Bronchial epithelial cell (primary cell): ENCODE measurements at places on chromosomes 1 and 21. TPM values are rescaled to one million over a fixed set of nuclear protein-coding genes. Genes with fewer than 3 reads are reported as not detected.

PPFIA4 gene
- total RNA-seq: 4.2 and 9.2 TPM in 2 replicates

KANK4 gene
- total RNA-seq: 0.13 and 0.26 TPM in 2 replicates

RBP7 gene
- 0.26 TPM in 2 replicates for total RNA-seq

DNA sequence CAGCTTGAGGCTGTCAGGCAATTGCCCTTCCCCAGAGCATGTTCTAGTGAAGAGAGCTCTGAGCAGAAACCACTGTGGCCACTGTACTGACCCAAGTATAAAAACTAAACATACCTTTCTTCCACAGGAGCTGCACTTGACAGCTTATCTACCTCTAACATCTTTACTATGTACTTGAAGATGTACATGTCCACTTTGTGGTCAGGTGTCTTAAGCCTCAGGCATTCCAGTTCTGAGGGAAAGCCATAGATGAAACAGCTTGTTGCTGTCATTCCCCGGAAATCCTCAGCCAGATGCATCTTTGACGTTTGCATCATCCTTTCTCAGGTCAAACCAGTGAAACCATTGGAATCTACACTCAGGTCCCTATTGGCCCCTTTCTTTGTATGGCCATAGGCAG lies 70.4 kb downstream of the CHRM3 start:
- DNase-seq: no peak

GRCh38 chr1:215273838-215274516 lies 191.4 kb downstream of the KCNK2 start:
- peak; percentile 80 for DNase-seq

DNA sequence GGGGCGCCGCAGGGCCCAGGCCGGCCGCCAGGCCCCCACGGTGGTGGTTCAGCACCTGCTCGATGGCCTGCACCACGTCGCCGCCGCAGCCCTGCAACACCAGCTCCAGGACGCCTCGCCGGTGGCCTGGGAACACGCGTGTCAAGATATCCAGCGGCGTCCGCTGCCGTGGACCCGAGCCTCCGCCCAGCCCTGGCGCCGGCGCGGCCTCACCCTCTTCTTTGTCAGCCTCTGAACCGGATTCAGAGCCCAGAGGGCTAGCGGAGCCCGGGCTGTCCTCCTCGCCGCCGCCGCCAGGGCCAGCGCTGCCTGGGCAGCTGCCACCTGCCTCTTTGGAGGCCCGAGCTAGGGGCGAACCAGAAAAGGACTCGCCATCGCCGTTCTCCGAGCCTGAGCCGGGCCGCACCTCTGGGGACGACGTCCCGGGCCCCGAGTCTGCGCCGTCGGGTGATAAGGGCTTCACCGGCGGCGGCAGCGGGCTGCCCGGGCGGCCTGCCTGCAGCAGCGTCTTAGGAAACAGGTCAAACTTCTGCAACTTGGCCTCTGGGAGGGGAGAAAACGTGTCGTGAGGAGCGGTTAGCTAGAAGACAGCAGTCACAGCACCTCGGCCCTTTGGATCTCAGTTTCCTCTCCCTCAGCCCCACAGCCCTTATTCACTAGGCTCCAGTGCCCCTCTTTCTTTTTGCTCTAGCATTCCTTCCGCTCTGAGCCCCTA lies 3.9 kb downstream of the DMRTA2 start:
- DNase-seq: no peak

DNA sequence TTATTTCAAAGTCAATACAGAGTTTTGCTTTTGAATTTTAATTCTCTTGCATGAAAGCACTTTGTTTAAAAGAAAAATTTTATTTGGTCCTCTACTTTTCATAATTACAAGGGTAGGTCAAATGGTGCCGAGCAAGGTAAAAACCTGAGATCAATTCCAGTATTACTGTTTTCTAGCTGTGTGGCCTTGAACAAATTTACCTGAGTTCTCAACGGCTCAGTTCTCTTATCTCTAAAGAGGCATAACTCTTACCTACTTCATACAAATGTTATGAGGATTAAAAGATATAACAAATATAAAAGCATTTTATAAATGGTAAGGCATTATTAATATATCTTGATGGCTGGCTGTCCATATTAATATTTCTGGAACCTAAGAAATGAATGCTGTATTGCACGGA lies 42.5 kb downstream of the USP24 start:
- DNase-seq: no peak

GRCh38 chr1:202165942-202166843 lies 5.8 kb upstream of the PTPN7 start:
- no peak for DNase-seq

- DNase-seq: peak; percentile 52
Measured at GRCh38 chr1:39250460-39251240, 46.2 kb downstream of the MACF1 start.

- peak; percentile 40 for DNase-seq
Measured at GRCh38 chr21:44766014-44766817, 35.4 kb downstream of the UBE2G2 start.

DNA sequence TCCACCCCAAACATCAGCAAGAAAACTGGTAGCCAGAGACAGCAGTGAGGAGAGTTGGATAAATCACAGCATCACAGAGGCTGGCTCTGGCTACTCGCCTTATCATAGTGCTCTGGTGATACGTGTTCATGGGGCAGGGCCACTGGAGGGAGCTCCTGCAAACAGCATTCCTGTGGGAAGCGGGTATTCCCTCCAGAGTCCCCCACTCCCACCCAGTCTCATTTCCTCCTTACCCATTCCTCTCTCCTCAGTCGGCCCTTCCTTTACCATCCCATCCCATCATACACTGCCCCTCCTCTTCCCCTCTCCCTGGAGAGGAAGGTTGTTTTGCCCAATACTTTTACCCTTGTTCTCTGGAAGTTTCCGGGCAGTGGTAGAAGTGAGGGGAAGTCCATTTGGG lies 7.1 kb downstream of the NHLH2 start:
- DNase-seq: no peak

- no peak for DNase-seq
Measured at GRCh38 chr1:183903101-183903500, 98.2 kb downstream of the RGL1 start.

GRCh38 chr1:121483234-121483633 lies 298.5 kb downstream of the SRGAP2C start:
- DNase-seq: no peak

- peak; percentile 98 for DNase-seq
Measured at GRCh38 chr1:85295006-85295431, 18.6 kb upstream of the BCL10 start.
